ENCODE measurements at places on chromosomes 6 and 20.

GRCh38 chr6:145241721-145242120, 493.6 kb downstream of the EPM2A start:
- no peak for DNase-seq

- peak; percentile 16 for DNase-seq
Observed at GRCh38 chr6:72140795-72141194, 254.4 kb downstream of the RIMS1 start.

DNA sequence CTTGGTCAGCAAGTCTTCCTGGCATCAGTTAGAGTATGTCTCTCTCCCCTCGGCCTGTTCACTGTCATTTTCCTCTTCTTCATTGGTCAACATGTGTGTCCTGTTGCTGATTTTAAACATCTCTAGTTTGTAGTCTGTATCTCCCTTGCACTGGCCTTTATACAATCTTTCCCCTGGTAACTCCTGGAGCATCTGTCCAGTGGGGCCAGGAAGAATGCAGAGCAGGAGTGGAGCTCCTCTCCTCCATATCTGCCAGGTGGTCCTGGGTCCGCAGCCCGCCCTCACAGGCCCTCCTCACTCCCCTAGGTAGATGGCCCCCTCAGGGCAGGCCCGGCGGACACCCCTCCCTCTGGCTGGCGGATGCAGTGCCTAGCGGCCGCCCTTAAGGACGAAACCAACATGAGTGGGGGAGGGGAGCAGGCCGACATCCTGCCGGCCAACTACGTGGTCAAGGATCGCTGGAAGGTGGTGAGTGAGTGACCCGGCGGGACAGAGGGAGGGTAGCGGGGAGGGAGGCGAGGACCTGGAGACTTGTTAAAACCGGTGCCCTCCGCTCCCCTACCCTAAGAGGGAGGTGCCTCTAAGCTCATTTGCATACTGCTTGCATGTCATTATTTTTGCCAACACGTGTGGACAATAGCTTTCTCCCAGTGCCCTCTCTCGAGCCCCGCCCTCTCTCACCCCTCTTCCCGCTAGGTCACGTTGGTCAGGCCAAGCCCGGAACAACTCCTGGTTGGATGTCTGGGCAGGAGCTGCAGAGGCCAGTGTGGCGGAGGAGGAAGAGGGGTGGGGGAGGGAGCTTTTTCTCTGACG, 3.2 kb downstream of the TTBK1 start:
- DNase-seq = peak; percentile 57

- no peak for DNase-seq
Observed at GRCh38 chr6:111534231-111534751, 51.3 kb upstream of the REV3L start.

- DNase-seq = no peak
Observed at GRCh38 chr20:33697129-33697528, 10.9 kb upstream of the E2F1 start.
